ENCODE measurements at places on chromosomes 1 and 21.
A peak's percentile ranks its signal among the peaks of the same experiment; 100 is the strongest.

DNA sequence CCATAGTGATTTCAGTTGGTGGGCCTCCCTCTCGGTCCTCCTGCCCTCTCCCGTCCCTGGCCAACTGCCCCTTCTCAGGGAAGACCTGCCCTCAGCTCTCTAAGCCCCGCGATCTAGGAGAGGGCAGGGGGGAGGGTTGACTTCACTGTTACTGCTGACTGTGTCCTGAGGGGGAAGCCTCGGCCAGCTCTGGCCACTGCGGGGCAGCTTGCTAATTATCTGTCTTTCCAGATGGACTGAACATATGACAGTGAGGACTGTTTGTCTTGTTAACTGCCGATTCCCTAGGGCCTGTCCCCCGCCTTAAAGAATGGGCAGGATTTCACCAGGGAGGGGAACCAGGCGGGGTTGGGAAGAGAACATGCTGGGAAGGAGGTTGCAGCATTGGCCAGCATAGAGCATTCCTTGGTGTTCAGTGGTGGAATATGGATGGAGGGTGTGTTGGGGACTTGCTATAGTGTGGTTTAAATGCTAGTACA, 22.9 kb downstream of the NIPAL3 start:
- no peak for DNase-seq

- no peak for DNase-seq
These were observed 28.2 kb upstream of the PRDX6 start for GRCh38 chr1:173448945-173449344.

DNA sequence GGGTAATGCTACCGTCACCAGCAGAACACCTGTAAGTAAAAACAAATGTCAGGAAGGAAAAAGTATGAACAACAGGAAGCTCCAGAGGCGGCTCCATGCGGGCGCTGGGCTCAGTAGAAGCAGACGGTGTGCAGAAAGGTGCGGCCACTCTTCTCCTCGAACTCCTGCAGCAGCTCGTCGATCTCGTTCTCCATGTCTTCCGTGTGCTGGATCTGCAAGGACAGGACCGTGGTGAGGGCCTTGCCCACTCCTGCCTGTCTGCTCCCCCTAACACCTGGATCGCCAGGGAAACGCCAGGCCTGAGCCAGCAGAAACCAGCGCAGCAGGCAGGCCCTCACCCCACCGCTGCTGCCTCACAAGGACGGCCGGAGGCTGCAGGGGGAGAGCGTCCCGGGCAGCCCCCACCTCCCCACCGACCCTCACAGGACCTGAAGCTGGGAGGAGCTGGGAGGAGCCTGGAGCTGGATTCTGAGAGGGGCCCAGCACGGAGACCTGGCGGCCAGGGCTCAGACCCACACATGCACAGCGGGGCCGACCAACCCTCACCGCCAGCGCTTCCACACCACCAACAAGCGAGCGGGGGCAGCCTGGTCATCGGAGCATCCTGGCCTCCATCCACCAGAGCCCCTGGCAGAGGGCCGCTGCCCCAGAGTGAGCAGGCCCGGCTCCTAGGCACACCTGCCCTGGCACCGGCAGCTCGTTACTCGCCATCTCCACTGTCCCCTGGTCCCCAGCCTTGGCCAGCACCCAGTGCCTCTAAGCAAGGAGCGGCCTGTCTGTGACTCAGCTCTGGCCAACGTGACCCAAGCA, 1.7 kb upstream of the TMEM240 start:
- DNase-seq, result no peak

DNA sequence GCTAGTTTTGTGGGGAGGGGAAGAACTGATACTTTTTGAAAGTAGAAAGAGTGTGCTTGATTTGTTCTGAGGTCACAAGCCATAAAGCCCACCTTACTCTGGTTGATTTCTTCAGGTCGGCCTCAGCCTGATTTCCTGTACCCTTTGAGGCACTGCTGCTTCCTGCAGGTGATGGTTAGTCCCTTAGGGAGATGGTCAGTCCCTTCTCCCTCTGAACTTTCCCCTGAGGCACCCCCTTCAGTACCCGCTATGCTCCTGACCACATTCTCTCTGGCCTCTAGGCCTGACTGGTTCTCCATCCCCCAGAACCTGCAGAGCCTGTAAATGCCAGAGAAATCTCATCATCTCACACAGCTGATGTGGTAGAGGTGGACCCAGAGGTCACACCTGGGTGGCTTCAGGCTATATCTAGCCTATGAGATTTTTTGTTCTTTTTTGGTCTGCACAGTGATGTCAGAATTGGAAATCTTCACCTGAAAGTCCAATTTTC, 15.0 kb upstream of the ID3 start:
- DNase-seq, result no peak

DNA sequence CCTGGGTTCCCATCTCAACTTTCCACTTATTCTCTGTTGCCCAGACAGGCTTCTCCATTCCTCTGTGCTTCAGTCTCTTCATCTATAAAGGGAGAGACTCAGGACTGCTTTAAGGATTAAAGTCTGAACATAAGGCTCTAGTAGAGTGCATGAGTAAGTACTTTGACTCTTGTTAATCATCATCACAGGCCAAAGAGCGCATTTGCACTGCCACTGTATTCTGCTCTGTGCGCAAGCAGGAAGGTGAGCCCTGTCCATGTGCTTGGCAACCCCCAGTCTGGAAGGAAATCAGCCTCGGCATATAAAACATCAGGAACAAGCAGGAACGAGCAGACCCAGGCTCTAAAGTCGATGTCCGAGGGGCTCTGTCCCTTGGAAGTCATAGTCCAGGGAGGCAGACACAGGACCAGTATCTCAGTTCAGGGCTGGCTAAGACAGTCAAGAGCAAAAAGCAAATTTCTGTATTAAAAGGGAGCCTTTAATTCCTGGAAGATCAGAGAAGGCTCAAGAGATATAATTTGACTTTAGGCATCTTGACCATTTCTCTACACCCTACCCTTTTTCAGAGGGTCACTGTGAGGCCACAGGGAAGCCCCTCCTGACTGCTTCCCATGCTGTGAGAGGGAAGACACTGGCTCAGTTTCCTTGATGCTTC, 131.2 kb downstream of the TRABD2B start:
- DNase-seq, result no peak

- peak; percentile 24 for DNase-seq
These were observed 29.6 kb upstream of the RGS8 start for GRCh38 chr1:182713939-182714338.

DNA sequence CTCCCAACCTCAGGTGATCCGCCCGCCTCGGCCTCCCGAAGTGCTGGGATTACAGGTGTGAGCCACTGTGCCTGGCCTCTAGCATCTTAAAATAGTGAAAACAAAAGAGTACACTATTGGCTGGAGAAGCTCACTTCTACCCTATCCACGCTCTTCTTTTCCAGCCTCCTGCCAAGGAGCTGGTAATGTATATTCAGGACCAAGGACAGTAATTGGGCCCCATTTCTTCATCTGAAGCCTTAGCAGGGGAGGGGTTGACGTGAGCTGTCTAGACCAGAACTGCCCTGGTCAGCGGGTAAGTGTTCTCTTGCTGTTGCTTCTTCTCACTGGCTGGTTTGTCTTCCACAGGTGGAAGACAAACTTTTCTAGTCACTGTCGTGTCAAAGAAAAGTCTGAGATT, 70.2 kb downstream of the DNM3 start:
- DNase-seq, result no peak

- no peak for DNase-seq
These were observed 510.5 kb downstream of the PLPP3 start for GRCh38 chr1:56068908-56069307.

DNA sequence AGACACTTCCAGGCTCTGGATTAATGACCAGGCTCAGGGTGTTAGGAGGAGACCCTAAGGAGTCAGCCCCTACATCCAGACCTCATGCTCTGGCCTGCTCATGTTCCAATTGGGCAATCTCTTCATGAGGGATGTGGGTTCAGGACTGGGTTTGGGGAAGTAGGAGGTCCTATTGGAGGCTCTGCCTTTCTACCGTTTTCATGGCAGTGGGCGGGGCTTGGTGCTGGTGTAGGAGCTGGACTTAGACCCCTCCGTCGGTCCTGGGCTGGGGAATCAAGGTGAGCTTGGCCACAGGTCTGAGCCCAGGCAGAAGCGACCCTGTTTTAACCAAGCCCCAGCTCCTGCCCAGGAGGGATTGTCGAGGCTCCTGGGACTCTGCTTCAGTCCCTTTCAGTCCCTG, 123.4 kb downstream of the PRDM16 start:
- no peak for DNase-seq

DNA sequence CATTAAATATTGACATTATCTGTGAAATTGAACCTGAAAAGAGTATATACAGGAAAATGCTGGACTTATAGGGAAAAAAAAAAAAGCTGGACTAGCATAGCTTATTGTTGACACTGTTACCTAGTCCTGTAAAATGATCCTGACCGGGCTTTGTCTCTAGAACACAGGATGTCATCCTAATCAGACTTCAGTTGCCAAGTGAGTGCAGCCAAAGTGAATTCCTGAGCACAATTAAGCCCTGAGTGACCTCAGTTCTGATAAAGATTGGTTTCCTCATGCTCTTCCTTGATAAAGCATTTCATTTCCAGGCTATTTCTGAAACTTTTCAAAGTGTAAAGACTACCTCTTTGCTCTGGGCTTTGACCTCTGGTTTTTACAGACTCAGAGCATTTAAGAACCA, 19.8 kb downstream of the SELP start:
- no peak for DNase-seq

DNA sequence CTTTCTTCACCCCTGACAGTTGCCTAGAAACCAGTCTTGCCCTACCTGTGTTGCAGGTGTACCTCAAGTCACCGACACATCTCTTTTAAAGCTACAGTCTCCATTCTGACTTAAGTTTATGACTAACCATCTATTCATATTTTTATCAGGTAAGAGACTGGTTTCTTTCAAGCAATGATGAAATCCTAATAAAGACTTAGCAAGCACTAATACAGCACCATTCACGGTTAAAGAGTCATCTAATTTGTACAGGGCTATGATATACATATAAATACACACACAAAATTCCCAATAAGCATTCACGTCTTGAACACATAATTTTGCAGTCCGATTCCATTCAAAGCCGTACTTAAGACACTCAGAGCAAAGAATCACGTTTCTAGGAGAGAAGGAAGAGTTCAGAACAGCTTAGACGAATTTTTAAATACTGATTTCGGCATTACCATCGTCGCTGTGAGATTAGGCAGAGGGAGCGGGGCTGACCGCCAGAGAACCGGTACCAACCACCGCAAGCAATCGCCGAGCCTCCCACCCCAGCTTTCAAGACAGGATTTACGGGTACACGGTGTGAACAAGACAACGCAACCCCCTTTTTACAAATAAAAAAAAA, 943 bp downstream of the ERRFI1 start:
- DNase-seq, result no peak

DNA sequence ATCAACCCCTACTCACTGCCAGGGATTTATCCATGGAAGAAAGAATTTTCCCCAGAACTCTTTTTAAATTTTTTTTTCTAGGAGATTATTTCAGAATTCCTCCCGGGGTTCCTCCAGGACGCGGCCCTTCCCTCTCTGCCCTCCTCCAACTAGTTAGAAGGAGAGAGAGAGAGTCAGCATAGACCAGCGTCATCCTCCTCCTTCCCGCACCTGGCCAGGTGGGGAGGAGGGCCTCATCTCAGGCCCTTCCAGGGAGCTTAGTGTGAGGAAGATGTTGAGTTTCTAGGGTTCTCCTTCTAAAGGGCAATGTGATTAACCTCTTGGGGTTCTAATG, 63.6 kb downstream of the CDK18 start:
- DNase-seq, result no peak

GRCh38 chr21:43913928-43914327, 48.9 kb downstream of the AGPAT3 start:
- peak; percentile 17 for DNase-seq

DNA sequence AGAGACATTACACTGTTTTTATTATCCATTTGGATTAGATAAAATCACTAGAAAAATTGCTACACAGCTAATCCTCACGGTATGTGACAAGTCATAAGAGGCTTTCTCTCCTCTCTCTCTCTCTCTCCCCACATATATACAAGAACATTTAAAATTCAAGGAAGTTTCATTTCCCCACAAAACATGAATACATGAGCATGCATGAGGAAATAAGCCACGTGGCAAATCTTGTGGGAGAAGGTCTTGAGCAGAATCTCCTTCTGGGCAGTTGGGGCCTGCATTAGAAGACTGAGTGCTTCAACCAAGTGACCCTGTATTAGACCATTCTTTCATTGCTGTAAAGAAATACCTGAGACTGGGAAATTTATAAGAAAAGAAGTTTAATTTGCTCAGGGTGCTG, 1313.1 kb downstream of the MRPL39 start:
- no peak for DNase-seq

DNA sequence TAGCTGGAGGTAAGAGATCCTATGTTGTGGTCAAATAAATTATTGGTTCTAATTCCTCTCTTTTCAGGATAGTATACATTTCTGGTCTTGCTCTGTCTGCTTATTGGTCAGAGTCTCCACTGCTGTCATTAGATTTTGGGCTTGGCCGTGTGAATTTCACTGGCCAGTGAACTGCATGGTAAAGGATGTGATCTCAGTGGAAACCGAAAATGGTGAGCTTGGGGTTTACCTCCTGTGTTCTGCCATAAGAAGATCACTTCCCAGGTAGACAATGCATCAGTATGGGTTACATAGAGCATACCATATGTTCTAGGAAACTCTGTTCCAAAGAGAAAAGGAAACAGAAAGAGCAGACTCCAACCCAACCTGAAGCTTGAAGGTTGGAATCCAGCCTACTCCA, 1123.3 kb upstream of the B3GALT2 start:
- DNase-seq, result no peak

DNA sequence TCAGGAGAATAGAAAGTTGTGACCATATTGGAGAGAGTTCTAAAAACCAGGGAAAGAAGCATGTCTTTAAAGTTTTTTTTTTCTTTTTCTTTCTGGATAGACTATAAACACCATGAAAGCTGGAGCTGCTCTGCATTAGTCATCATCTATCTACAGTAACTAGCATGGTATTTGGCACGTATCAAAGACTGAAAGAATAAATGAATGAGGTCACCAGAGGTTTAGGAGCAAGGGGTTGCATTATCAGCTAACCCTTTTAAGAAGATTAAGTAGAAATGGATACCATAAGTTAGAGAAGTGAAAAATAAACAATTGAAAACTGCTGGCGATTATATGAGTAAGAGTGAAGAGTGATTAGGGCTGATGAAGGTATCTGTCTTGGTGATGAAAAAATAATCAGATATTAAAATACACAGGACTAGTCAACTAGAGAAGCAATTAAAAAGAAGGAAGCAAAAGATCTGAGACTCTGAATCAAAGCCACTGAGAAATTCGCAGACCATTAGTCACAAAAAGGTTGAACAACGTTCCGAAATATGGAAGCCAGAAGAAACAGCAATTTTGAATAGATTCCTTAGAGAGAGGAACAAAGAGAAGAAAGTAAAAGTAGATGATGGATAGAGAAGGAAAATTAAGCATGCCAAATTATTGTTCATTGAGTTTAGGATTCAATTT, 536.4 kb downstream of the DPYD start:
- DNase-seq, result no peak

GRCh38 chr1:172382990-172383389, 37.5 kb upstream of the C1orf105 start:
- no peak for DNase-seq

DNA sequence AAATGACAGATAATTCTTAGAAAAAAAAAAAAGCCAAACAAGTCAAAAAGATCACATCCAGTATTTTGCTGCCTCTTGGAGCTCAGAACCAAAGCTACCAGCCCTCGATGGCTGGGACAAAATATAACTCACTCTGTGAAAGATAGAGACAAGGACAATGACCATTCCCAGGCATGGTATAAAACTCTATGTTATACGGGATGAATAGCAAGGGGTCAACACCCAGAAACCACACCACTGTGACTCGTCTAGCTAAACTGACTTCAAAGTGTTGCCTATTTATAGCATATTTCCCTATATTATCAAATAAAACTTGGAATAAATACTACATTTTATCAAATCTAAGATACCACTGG, 10.1 kb downstream of the TMEM63A start:
- DNase-seq, result no peak
